ENCODE measurements at places on chromosomes 7 and 10.

GRCh38 chr10:127372361-127372760 is 176.0 kb upstream of the INSYN2A start:
- no peak for DNase-seq

- no peak for DNase-seq
Observed at GRCh38 chr7:50556247-50556991, 8.8 kb downstream of the DDC start.

GRCh38 chr10:110522365-110522988 is 24.8 kb downstream of the DUSP5 start:
- DNase-seq = no peak

DNA sequence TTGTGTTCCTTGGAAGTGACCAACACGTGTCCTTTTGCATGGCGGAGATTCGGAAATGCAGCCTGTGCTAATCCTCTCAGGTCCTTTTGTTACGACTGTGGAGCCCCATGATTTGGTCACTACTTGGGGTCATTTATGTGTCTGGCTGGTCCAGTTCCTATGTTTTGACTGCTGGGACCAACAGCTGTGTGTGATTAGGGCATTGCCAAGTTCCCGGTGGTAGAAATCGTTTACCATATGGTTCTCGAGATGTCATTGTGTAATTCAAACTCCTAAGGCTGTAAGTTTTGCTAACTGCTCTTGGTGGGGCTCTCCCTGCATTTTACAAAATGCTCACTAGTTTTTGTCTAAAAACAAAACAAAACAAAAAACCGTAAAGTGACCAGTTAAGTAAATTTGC is 62.0 kb downstream of the CCNY start:
- no peak for DNase-seq

DNA sequence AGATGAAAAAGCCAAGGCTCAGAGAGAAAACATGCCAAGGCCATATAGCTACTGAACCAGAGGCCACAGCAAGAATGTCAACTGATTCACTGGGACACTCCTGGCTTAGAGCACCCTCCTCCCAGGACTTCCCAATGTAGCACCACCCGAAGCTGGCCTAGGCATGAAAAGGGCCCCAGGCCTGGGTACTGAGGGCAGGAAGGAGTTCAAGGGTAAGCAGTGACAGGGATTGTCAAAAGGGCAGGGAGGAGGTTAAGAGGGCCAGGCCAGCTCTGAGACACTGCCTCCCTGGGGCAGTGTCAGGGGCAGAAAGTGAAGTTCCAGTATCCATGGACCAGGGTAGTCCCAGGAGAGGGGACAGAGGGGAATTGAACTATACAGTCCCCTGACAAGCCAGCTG is 57.8 kb downstream of the FRMPD2 start:
- no peak for DNase-seq

DNA sequence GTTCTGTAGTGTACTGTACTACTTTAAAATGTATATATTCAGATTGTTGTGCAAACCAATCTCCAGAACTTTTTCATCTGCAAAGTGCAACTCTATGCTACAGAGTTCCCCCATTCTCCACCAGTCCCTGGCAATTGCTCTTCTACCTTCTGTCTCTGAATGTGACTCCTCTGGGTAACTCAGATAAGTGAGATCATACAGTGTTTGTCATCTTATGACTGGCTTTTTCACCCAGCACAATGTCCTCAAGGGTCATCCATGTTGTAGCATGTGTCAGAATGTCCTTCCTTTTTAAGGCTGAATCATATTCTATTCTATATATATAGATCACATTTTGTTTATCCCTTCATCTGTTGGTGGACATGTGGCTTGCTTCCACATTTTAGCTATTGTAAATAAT is 10.8 kb downstream of the SLIT1 start:
- DNase-seq = peak; percentile 79

DNA sequence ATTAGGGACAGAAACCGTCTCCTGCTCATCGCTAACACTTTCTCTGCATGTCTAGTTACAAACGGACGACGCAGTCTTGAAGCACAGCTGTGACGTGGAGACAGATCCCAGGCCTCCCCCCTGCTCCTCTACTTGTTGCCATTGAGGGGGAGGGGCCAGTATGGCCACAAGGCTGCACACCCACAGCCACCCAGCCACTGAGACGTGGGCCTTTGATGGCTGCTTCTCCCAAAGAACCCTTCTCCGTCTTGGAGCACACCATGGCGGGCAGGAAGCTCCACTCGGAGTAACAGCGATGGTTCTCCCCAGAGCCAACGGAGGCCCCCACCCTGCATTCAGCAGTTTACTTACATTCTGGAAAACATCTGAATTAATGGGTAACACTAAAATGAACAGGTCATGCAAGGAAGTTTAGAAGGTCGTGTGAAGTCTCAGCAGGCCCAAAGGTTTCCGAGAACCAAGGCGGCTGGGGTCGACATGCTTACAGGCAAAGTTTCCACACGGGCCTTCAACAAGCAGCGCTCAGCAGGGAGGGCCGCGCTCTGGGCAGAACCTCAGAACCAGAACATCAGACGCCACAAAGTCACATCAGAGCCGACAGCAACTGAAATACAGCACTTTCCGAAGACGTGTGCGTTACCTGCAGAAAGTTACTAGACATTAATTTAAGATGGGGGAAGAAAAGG is 169.6 kb downstream of the DIP2C start:
- DNase-seq = no peak

DNA sequence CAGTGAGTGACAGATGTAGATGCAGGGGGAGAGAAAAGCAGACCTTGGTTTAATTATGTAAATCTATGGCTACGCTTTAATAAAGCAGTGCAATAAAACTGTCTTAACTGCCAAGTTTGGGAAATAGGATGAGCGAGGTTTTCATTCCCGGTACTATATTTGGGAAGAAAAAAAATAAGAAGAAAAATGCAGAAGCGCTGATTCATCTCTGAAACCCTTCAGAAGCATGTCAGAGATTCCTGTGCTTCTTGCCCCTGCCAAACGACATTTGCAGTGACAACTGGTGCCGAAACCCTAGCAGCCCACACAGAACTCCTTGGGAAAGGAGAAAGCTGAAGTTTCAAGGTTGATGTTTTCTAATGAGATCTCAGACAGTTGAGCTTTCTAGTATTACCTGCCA is 380.7 kb downstream of the REEP3 start:
- no peak for DNase-seq

DNA sequence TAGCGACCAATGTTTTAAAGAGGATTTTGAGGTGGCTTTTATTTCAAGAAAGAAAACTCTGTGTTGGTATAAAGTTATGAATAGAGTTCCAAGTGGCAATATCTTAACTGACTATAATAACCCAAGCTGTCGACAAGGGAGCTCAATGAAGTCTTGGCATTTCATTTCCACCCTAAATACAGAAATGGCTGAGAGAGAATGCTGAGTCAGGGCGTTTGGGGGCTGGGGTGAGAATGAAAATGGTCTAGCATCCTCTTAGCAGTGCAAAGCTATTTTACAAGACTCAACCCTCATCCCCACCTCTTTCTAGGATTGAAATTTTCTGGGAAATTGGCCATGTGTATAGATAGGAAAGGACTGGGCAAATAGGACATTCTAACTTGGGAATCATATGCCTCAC is 759.1 kb downstream of the KCNMA1 start:
- no peak for DNase-seq

DNA sequence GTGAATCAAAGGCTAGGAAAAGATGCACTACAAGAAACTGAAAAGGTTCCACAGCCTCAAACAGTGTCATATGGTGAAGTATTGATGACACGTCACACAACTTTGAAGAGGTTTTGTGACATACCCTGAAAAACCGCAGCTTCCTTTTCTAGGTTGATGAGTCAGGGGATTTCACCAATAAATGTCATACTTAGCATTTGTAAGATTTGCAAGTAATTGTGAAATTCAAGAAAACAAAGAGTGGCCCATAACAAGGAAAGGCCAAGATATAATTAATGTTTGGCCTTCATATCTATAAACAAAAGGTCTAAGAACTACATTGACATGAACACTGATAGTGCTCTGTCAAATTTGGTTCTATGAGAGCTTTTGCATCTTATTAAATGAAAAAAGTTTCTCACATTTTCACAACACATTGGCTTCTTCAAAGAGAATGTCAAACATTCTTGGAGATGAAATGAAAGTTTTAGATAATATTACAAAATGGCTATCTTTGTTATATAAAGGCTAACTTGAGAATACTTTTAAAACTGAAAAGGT is 62.0 kb upstream of the NAMPT start:
- peak; percentile 99 for DNase-seq

DNA sequence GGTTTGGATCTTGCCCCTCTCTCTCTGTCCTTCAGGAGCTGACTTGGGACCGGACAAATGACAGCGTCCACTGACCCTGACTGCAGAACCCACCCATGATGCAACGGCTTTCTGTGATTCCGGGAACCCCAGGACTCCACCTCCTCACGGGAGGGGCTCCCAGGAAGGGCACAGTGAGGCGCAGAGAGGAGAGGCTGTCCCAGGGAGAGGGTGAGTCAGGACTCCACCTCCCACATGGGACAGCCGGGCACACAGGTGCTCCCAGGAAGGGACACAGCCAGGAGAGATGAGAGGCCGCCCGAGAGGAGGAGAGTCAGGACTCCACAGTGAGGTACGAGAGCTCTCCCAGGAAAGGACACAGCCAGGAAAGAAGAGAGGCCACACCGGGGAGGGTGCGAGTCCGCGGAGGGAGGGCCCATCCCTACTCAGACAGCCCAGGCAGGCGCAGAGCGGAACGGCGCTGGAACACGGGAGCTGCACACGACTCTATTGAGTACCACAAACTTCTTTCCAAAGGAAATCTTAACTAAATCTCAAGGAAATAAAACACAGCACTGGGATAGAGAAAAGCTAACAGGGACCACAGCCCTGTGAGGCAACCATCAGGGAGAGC is 162.5 kb downstream of the MAD1L1 start:
- no peak for DNase-seq

- DNase-seq = peak; percentile 21
Observed at GRCh38 chr10:86536294-86536861, 14.8 kb upstream of the WAPL start.

DNA sequence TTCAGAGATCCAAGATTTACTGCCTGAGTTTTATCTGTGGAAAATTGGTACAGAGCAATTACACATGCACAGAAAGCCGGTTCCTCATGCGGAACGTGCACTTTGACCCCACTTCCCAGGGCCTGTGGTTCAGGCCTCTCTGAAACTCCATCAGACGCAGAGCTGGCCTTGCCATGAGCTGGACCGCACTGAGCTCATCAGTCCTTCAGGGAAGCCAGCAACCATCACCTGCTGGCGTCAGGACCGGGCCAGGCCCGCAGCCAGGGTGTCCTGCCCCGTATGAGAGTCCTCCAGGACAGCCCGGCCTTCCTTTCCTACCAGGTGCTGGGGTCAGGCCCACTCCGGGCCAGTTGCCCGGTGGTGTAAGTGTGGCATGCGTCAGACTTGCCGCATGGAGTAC is 446.5 kb upstream of the FOXK1 start:
- no peak for DNase-seq

DNA sequence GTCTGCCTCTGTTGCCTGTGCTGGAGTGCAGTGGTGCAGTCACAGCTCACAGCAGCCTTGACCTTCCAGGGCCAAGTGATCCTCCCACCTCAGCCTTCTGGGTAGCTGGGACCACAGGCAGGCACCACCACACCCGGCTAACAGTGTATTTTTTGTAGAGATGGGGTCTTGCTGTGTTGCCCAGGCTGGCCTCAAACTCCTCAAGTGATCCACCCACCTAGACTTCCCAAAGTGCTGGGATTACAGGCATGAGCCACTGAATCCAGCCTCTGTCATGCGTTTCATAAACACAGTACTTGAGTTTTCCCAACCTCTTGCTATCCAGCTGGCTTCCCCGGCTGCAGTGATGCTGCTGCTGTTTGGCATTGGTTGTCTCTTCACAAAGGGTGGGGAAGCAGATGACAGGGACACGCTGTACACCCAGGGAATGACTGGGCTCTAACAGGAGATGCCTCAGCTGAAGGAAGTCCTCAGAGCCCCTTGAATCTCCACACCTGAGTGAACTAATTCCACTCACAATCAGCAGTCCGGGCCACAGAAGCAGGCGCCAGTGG is 191.5 kb downstream of the DIP2C start:
- DNase-seq = no peak

GRCh38 chr7:45670227-45670626 is 96.1 kb downstream of the ADCY1 start:
- DNase-seq = no peak

DNA sequence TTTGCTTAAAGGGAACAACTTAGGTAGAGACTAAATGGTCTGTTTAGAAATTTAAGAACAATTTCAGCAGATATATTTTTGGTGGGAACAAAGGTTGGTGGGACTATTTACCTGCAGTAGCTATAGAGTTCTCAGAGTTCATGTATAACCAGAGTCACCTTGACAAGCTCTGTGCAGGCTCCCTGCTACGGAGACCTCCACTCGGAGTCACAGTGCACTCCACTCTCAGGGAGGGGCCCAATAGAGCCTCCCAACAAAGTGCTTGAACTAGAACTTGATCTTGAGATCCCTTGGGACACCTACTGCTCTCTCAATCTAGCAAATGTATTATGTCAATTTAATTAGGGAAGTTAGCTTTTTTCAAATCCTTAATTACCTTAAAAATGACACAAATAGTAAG is 2.3 kb downstream of the MYPN start:
- no peak for DNase-seq

- no peak for DNase-seq
Observed at GRCh38 chr7:128859232-128860157, 3.2 kb upstream of the ATP6V1F start.

DNA sequence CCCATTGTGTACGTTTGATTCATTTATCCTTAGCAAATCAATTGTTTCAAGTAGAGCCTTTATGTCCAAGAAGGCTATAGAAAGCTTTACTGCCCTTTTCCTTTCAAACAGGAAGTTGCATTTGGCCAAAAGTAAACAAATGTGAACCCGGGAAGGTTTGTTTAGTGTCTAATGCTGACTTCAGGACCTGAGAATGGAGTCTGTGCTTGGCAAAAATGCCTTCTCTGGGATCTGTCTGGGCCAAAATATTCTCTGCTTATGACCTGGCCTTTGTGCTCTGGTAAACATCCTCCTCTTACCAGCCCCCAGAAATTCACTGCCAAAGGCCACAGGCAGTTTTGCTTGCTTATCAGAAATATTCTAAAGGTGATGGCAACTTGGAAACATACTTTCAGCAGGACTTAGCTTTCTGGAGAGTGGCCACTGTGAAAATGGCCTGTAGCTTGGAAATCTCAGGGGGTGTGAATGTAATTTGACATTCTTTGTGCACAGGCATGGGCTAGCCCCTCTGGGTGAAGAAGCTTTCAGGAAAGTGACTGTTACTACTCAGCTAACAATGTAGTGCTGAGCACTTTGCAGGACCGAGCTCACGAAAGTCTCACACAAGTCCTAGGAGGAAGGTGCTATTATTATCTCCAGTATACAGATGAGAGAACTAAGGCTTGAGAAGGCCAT is 199.5 kb downstream of the PTEN start:
- DNase-seq = no peak

DNA sequence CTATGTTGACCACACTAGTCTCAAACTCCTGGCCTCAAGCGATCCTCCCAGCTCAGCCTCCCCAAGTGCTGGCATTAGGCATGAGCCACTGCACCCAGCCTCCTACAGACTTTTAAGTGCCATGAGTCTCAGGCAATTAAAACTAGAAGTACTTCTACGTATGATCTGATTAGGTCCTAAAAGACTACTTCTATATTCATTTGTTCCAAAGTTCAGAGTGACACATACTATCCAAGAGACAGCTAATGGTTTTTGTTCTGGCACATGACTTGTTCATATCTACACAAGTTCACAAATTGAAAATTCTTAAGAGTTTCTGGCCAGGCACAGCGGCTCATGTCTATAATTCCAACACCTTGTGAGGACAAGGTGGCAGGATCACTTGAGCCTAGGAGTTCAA is 11.7 kb downstream of the ARHGAP19 start:
- DNase-seq = no peak

- no peak for DNase-seq
Observed at GRCh38 chr7:150330211-150330885, 7.0 kb upstream of the ACTR3C start.

GRCh38 chr10:18960466-18961079 is 88.0 kb upstream of the MALRD1 start:
- no peak for DNase-seq
